ENCODE measurements at places on chromosomes 5 and 9.
A peak's percentile ranks its signal among the peaks of the same experiment; 100 is the strongest.

DNA sequence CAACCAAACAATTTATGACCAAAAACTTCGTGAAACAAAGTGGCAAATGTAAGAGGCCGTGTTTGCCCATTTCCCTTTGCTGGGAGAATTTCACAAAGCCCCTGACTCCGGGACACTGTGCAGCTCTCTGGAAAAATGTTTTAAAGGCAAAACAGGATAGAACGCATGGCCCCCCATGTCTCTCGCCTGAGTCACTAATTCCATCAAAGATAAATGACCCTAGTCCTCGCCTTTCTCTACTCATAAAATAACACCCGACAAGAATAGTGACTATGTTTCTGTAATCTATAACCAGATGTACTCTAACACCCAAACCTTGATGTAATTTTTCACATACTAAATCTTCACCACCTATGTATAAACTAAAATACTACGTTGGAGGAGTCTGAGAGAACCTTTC is 55.7 kb upstream of the SAP30L start:
- no peak for DNase-seq

DNA sequence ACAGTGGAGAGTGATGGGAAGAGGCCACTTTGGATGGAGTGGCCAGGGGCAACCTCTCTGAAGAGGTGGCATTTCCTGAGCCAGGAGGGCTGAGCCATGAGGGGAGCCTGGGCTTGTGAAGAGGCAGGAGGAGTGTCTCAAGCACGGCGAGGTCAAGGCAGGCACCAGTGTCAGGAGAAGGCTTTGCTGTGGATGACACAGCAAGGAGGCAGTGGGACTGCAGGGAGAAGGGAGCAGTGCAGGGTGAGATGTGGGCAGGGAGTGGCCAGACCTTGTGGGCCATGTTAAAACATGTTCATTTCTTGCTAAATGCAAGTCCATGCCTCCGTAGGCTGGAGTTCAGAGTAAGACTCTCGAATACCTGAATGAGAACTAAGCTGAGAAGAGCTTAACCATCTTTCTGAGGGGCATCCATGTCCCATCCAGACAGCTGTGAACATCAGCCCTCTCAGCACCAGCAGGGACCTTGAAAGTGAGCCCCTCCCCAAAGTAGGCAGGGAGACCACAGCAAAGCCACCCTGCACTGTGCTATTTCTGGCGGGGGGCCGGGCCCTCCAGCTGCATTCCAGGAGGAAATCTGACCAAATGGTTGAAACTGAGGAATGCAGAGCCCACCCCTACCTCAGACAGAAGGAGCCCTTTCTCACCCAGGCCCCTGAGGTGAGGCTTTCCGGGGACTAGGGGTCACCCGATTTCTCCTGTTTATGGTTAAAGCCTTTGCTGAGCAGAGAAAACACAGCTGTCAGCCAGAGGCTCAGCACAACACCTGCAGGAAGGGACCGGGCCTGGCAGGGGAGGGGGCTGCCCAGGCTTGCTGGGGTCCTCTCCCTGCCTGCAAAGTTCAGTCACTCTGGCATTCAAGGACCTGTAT is 16.1 kb upstream of the ARSI start:
- DNase-seq = no peak

DNA sequence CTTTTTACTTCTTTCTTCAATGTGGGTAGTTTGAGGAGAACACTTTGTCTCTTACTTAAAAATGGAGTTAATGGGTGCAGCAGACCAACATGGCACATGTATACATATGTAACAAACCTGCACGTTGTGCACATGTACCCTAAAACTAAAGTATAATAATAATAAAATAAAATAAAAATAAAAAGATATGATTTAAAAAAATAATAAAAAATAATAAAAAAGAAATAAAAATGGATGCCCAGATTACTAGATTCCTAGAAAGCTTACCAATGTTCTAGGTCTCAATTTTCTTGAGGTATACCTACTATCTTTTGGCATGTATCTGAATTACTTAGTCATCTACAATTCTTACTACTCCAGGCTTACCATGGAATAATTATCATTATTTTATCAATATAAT is 2001.6 kb upstream of the CDH9 start:
- no peak for DNase-seq

DNA sequence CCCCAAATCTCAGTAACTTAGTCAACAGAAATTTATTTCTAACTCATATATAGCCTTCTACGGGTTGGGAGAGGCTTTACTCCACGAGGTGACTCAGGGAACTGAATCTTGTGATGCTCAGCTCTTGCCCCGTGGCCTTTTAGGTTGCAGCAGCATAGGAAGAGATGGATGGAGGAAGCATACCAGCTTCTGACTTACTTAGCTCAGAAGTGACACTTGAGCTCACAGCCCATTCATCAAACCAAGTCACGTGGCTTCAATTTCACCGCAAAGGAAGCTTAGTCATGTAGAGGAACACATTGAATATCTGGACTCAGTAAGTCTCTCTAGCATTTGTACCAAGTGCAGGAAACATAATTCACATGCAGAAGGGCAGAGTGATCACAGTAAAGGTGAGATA is 124.1 kb upstream of the KCNN2 start:
- DNase-seq = no peak

- DNase-seq = no peak
These were observed 10.3 kb downstream of the CETN3 start for GRCh38 chr5:90399251-90399650.

- DNase-seq = no peak
These were observed 429 bp upstream of the ARL10 start for GRCh38 chr5:176364765-176365350.

DNA sequence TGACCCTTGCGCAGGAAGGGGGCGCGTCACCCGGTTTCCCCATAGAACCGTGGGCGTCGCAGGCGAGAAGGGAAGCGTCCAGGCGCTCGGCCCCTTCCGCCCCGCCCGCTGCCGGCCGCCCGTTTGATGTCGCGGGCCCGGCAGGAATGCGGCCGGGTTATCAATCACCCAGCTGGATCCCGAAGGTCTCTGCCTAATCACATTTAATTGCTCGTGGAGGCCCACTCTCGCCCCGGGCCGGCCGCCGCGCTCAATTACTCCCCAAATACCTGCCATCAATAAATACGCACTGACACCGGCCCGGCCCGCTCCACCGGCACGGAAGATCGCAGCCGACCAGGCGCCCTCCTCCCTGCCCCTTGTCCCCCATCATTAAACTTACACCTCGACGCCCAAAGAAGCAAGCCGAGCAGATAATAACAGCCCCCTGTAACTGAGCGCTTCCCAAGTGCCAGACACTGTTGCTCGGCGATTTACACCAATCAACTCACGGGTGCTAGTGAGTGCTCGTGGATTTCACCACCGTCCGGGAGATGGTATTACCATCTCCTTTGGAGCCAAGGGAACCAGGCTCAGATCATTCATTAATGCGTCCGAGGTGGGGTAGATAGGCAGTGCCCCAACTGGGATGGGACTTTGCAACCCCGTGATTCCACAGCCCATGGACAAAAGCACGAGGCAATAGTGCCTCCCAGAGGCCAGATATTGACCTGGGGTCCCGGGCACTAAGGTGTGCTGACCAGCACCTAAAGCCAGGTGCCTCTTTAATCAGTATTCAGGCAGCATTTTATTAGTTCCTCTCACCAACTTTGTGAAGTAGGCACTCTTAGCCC is 11.3 kb downstream of the MSX2 start:
- no peak for DNase-seq

- DNase-seq = no peak
These were observed 167.9 kb upstream of the PANK3 start for GRCh38 chr5:168746893-168747640.

DNA sequence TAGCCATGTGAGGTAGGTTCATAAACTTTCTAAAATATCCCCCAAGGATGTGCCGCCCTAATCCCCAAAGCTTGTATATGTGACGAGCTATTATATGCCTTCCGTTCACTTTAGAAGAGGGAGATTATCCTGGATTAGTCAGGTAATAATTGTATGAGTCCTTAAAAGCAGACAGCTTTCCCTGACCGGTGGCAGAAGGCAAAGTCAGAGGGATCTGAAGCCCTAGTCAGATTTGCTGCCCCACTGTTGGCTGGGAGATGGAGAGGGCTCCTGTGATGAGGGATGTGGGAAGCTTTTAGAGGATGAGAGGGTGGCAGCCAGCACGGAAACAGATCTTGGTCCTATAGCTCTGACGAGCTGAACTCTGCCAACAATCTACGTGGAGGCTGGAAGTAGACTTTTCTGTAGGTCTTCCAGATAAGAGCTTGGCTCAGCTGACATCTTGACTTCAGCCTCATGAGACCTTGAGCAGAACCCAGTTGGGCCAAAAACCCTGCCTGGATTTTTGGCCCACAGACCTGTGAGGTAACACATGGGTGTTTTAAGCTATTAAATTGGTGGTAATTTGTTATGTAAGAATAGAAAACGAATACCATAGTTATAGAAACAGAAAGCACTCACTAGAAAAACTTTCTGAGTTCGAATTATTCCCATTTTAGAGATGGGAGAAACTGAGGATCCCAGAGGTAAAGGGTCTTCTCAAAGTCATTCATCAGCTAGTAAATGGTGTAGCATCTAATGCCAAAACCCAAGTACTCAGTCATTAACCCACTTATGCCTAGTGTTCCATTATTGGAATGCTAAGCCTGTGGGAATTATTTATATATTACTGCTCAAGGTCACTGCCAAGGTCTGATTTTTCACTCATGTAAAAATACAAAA is 48.9 kb downstream of the SH3PXD2B start:
- DNase-seq = no peak

GRCh38 chr9:113707953-113708695 is 168.0 kb upstream of the ZNF618 start:
- DNase-seq = no peak

DNA sequence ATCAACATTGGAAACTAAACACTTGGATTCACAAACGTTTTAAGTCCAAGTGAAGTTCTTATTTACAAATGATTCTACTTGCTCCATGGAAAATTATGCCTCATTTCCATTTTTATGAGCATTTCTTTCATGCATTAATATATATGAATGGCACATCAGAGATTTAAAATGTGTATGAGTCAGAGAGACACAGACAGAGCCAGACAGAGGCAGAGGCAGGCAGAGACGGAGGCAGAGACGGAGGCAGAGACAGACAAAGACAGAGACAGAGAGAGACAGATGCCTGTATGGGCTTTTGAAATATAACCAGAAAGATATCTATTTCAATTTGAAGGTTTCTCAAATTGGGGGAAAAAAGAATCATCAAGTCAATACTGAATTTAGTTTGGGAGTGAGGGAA is 649.0 kb downstream of the PTPRD start:
- no peak for DNase-seq

- DNase-seq = no peak
These were observed 100.6 kb downstream of the ARHGAP26 start for GRCh38 chr5:142870532-142871362.

DNA sequence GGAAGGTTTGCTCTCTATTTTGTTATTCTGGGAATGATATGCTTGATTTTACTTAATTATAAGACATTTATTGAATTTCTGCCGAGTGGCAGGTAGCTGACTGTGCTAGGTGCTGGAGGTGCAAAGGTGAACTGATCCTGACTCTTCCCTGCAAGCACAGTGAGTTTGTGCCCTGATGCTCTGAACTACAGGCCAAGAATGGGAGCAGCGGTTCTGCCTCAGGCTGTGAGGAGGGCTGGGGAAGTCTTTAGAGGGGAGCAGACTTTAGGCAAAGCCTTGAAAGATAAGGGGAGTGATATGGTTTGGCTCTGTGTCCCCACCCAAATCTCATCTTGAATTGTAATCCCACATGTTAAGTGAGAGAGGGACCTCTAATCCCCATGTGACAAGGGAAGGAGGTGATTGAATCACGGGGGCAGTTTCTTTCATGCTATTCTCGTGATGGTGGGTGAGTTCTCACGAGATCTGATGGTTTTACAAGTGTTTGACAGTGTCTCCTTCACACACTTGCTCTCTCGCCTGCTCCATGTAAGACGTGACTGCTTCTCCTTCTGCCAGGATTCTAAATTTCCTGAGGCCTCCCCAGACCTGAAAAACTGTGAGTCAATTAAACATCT is 73.1 kb downstream of the NDFIP1 start:
- no peak for DNase-seq

- no peak for DNase-seq
These were observed 101.9 kb downstream of the ADAMTS2 start for GRCh38 chr5:179243333-179243732.

DNA sequence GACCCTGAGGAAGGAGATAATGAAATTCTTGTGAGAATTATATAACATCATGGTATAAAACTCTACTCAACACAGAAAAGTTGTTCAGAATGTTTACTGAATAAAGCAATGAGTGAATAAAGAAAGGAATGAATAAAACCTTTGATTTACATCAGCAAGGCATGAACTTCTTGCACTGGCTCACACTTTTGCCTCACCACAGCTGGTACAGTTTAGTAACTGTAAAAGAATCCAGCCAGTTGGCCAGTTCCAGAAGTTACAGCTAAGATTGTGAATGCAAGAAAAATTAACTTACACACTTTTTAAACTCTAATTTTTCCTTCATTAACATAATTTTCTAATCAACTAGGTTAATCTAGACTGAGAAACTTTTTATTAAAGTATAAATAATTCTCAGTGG is 490.9 kb downstream of the NFIB start:
- DNase-seq = no peak

GRCh38 chr5:144093868-144094267 is 76.6 kb downstream of the YIPF5 start:
- DNase-seq = no peak

DNA sequence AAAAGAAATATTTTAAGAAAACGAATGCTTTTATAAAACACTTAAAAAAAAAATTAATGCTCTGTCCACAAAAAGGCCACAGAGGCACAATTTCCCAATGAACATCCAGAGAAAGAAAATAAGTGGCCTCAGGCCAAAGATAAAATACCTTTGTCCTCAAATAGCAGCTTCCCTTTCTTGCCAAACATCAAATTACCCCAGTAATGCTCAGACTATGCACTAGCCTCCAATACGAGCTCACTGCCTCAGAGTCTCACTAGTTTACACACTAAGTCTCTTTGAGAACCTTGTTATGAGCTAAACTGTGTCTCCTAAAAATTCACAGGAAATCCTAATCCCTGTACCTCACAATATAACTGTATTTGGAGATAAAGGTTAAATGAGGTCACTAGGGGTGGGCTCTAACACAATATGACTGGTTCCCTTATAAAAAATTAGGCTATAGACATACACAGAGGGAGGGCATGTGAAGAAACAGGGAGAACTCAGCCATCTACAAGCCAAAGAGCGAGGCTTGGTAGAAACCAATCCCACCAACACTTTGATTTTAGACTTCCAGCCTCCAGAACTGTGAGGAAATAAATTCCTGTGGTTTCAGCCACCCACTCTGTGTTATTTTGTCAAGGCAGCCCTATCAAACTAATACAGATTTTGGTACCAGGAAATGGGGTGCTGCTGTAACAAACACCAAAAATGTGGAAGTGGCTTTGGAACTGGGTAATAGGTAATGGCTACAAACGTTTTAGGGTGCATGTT is 4.4 kb downstream of the MPDZ start:
- DNase-seq = no peak

GRCh38 chr5:159156426-159157238 is 52.7 kb downstream of the RNF145 start:
- DNase-seq = peak; percentile 29

GRCh38 chr9:93682155-93682968 is 106.0 kb downstream of the PHF2 start:
- peak; percentile 61 for DNase-seq

DNA sequence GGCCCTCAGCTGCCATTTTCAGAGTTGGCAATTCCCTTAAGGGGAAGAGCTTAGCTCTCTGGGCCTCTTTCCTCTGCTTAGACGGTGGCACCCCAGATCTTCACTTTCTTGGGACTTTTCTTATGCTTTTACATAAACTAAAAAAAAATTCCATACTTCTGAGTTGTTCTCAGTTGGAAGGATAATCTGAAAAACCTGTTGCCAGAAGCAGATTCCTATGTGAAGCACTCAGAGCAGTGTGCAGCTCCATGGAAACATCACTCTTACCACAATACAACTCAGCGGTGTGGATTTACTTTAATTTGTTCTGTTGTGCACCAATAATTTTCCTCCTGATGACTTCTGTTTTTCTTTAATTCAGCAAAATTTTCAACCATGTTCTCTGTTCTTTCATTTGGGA is 44.1 kb upstream of the MROH2B start:
- no peak for DNase-seq

All from stimulated activated naive CD8-positive, alpha-beta T cell treated with anti-CD3 and anti-CD28 coated beads, Interleukin-15, amount 100 ng/mL, for 72 hours (primary cell).